Fibroblast of the conjunctiva (primary cell): ENCODE measurements at places on chromosomes 2 and 18.

- no peak for DNase-seq
These were observed 98.6 kb downstream of the NOL4 start for GRCh38 chr18:34126121-34126520.

- DNase-seq, result no peak
These were observed 192.9 kb downstream of the NOL4 start for GRCh38 chr18:34031810-34032209.

DNA sequence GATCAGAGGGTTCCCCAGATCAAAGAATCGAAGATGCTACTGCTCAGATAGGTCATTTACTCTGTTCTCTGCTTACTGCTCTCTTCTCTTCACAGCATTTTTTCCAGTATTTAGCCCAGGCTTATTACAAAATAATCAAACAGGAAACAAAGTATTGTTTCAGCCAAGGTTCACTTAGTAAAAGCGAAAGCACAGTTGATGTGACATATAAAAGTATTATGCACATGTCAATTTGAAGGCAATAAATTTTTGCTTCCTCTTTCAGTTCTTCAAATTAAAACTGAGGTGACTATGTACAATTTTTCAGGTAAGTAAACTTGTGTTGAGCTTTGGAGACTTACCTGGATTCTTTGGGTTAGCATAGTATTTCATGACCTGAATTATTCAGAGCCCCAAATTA, 262.8 kb upstream of the CHST9 start:
- no peak for DNase-seq

GRCh38 chr18:35352778-35353177, 8.6 kb upstream of the ZNF24 start:
- DNase-seq, result no peak

DNA sequence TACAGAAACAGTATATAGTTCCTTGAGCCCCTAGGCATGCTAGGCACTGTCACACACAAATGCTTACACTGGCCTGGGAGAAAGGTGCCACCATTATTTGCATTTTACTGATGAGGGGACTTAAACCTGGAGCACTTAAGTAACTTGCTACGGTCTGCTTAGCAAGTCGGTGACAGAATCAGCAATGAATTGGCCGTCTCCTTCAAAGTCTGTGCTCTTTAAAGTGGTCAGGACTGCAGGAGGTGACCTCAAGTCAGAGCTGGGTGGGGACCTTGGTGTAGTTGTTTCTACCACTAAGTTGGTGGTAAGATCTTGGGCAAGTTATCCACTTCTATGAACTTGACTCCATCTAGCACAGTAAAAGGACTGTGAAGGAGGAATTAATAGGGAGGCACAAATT, 34.8 kb downstream of the PTPRM start:
- no peak for DNase-seq

DNA sequence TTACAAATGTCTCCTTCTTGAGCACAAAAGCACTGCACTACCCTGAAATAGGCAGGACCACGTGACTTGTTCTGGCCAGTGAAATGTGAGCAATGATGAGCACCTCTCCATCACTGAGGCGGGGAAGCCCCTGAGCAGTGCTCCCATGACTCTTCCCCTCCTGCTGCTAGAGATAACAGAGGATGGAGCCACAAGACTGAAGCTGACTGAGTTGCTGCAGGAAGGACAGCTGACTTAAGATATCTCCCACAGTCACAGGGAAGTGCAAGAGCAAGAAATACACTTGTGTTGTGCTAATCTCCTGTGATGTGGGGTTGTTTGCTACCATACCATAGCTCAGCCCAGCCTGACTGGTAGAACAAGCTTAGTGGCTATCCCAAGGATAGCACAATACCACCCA, 38.7 kb downstream of the STK39 start:
- DNase-seq, result no peak

GRCh38 chr2:117949806-117950205, 64.1 kb downstream of the CCDC93 start:
- no peak for DNase-seq

DNA sequence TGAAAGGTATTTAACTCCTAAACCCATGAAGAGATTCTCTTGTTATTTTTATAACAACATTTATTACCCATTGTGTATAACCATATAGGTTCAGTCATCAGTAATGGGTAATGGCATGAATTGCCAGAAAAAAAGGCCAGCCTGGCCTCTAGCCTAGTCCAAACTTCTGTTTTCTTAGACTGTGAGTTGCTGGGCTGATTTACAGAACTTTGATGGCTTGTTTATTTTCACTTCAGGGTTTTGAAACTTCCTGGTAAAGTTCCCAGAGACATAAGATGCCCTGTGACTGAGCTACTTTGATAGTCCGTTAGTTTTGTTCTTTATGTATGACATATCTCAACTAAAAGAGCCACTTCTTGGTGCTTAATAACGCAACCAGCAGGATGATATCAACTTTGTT, 164.8 kb downstream of the METTL4 start:
- peak; percentile 3 for DNase-seq

DNA sequence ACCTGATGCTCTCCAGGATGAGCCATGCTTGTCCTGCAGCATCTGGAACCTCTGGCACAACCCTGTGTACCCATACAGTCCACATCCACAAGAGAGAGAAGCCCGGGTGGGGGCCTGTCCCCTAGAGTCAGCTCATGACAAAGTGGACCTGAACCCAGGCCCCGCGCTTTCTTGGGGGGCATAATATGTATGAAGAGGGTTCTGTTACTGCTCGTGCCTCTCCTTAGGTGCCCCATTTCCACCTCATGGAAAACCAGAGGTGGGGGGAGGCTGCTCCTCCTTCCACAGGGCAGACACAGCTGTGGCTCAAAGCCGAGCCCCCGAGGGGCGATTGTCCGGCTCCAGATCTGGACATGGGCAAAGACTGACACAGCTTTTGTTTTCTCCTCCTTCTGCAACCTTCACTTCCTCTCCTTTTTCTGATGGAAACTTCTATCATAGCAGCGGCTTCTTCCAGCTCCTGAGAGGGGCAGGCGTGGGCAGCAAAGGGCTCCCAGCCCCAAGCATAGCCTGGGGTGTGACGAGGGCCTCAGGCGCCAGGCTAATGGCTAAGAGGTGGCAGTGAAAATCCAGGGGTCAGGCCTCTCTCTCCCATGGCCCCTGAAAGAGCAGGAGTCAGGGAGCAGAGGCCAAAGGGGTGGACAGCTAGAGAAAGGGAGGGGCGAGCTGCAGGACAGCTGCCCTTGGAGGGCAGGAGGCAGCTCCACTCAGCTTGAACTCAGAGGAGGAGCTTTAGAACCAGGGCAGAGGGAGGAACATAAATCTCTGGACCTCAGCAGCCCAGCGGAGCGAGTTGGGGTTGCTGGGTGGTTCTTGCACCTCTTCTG, 155.5 kb downstream of the ZFP36L2 start:
- no peak for DNase-seq

GRCh38 chr18:27769152-27769551, 407.8 kb downstream of the CDH2 start:
- DNase-seq, result no peak
